Vein endothelial cell (primary cell): ENCODE measurements at places on chromosomes 16 and 17. TPM values are rescaled to one million over a fixed set of nuclear protein-coding genes. Genes with fewer than 3 reads are reported as not detected.

Gene HOXB5
- total RNA-seq = 0.33 and 0.86 TPM in 2 replicates

Gene FAM117A
- total RNA-seq = 7.6 and 16.7 TPM in 2 replicates

Gene KCNJ2
- 7.8 and 13.8 TPM in 2 replicates for total RNA-seq

Gene AATK
- total RNA-seq = 3.1 and 5.6 TPM in 2 replicates

Gene ASB16
- total RNA-seq = not detected in 2 replicates

Gene DOC2A
- 0.29 TPM in 1 of 2 replicates, not detected in the other for total RNA-seq

Gene NPIPA8
- 0.19 TPM in 1 of 2 replicates, not detected in the other for total RNA-seq

Gene MT1F
- 0.33 and 0.38 TPM in 2 replicates for total RNA-seq

Gene TPSG1
- total RNA-seq = not detected in 2 replicates
